ENCODE measurements at places on chromosomes 12 and 14.

DNA sequence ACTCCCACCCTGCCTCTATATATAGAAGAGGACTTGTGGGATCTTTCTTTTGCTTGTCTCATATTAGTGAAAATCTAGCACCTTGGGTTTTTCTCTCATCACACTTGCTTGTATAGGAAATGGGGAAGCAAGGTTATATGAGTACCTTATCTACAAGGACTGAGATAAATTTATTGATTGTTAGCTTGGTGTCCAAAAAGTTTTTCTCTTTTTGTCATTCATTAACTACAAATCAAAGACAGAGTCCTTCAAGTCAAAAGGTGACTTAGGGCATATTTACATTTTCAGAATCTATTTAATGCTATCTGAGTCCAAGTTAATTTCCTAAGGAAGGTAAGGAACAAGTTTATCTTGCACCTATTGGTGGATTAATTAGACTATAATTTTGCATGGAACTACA lies 92.7 kb downstream of the SNAPC1 start:
- DNase-seq, result no peak

DNA sequence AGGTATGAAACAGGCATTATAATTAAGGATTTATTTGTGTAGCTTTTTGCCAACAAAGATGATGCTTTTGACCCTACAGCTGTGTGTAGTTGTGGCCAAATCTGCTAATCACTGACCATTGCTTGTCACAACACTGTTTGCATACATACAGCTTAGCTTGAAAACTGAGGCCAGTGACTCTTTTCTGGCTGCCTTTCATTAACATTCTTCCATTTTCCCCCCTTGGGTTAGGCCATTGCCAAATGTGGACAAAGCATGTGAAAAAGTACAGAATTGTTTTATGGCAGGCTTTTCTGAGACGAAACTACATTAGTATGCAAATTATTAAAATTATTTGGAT lies 263.3 kb downstream of the SLC16A7 start:
- DNase-seq, result no peak

DNA sequence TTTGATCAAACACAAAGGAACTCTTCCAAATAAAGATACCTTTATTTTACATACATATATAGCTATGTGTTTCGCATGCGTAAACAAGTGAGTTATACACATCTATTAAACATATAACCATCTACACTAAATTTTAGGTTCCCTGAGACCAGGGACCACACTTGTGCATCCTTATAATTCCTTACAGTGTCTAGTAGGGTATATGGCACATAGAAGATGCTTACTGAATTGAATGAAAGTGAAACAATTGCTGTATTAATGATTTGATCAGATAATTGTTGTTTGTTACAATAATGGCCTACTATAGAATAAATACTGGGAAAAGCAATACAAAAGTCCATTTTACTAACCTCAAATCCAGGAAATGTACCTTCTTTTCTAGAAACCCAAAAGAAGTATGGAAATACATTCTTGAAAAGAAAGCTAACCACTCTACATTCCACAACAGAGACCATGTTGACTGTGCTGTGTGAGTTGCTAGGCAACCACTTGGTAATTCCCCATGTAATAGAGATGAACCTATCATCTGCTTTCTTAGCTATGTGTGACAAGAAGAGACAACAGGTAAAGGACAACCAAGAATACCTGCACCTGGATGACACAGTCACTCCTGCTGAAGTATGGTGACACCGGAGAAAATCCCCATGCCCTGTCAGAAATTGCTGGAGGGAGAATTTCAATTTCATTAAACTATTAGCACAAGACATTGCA lies 11.9 kb upstream of the CIPC start:
- no peak for DNase-seq

DNA sequence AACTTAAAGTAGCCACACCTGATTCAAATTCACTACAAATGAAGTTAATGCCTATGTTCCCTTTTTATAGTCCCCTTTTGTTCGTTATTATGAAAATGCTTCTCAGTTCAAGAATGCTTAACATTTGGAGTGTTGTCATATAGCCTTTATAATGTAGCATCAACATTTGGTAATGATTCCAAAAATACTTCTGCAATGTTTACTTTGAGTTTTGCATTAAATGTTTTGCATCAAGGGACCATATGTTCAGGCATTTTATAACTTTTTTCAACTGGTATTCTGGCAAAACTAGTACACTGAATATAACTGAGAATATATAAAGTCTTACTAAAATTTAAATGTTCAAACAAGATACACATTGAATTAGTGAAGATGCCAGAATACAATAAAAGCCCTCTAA lies 209.6 kb upstream of the SLC16A7 start:
- no peak for DNase-seq

DNA sequence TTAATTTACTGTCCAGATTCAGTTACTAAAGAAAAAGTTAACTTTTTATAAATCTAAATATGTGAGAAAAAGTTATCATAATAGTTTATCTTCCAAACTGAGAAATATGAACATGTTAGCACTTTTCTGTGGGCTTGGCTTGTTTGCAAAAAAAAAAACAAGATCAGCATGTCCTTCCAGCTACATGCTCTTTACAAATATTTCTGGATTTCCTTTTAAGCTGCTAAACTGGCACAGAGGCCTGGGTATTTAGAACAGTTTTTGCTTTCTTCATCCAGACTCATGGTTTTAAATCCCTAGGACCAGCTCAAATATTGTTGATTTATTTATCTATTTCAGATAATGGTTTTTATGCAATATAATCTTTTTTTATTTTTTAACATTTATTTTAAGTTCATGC lies 1444.5 kb upstream of the FLRT2 start:
- no peak for DNase-seq

GRCh38 chr14:61811882-61812346 lies 49.7 kb downstream of the SNAPC1 start:
- no peak for DNase-seq

DNA sequence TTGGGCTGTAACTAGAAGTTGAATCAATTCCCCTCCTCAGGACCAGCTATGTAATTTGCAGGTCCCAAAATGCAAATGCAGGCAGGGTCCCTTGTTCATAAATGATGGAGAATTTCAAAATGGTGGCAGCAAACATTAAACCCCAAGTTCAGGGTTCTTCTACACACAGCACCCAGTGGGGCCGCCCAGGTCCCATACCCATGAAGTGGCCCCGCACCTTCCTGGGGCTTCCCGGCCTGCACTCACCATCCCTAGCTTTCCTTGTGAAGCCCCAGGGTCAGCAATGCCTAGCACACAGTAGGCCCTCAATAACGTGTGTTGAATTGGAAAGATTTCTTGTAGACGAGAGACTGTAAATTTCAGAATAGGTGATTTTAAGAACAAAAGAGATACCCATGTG lies 76.0 kb downstream of the NTF3 start:
- no peak for DNase-seq

DNA sequence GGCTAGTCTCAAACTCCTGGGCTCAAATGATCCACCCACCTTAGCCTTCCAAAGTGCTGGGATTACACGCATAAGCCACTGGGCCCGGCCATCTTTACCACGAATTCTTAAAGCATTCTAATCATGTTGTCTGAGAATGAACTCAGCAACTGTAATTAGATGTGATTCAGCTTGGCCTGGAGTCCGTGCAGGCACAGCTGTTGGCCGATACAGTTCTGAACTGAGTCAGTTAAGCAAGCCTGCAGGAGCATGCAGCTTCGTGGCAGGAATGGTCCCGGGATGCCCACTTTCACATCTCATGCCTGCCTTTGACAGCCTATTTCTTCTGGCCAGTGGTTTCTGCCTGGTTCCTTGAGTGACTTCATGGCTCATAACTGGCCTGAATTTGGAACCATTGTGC lies 194.1 kb downstream of the ANO6 start:
- no peak for DNase-seq

GRCh38 chr12:19624491-19624890 lies 185.2 kb downstream of the AEBP2 start:
- DNase-seq, result no peak

- no peak for DNase-seq
Observed at GRCh38 chr12:116784238-116784612, 46.1 kb downstream of the RNFT2 start.

DNA sequence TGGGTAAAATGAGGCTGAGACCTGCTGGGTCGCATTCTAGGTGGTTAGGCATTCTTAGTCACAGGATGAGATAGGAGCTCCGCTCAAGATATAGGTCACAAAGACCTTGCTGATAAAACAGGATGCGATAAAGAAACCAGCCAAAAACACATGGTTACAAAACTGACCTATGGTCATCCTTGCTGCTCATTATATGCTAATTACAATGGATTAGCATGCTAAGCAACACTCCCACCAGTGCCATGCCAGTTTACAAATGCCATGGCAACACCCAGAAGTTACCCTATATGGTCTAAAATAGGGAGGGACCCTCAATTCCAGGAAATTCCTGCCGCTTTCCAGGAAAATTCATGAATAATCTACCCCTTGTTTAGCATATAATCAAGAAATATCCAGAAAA lies 132.4 kb downstream of the BRMS1L start:
- DNase-seq, result no peak

GRCh38 chr14:92718664-92719063 lies 29.8 kb downstream of the LGMN start:
- DNase-seq, result no peak

DNA sequence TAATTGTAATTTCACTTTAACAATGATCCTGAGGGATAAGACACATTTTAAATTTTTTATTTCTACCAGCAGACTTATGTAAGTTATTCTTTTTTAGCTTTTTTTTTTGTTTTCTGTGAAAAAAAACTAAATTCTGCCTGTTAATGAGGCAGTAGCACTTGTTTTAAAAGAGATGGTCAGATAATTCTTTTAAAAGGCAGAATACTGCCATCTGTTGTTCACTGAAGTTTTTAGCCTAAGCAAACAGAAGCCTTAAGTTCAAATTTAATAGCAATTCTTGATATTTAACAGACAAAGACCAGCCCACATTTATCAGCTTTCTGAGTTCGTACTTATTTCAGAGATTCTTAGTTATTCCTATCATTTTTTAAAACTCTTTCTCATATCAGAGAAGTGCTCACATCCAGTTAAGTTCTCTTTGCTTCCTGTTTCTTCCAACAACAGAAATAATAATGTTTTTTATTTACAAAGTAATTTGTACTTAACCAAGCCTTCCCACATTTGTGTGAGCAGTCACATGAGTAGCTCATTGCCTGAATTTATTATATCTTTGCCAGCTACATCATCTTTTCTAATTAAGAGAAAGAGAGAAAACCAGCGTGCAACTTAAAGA lies 93.4 kb upstream of the SLCO1C1 start:
- no peak for DNase-seq

GRCh38 chr12:52601671-52602070 lies 408 bp upstream of the KRT72 start:
- DNase-seq, result no peak

DNA sequence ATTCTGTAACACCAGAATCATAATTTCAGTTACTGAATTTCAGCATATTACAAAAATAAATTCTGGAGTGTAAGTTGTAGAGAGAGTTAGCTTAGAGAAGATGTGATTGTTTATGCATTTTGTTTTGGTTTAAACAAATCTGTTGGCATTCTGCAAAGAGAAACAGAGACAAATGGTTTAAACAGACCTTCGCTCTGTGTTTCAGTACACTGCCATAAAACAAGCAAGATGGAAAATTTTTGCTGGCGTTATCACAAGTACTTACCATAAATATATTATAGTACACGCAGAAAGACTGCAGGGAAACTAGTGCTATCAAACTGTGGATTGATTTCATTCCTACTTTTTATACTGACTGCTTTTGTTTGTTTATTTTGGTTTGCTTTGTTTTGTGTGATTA lies 850.3 kb upstream of the FOXG1 start:
- DNase-seq, result no peak

DNA sequence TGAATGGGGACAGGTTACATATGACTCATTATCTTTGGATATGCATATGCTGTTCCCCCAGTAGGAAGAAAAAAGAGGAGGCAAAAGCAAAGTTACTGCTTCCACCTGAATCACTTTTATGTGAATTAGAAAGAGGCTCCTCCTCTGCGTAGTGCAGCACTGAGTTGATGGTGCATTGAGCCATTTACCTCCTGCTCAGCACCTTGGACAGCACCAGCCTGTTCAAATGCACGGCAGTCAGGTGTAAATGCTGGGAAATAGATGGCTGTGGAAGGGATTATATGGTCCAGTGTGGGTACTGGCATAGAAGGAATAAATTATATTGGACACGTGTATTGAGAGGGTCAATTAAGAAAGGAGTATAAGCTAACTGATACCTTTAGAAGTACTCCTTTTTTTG lies 541.9 kb upstream of the SEL1L start:
- DNase-seq, result peak; percentile 49

GRCh38 chr12:15846887-15847286 lies 35.3 kb upstream of the STRAP start:
- no peak for DNase-seq

- DNase-seq, result no peak
Observed at GRCh38 chr14:106277503-106277902, 751.1 kb downstream of the TMEM121 start.

DNA sequence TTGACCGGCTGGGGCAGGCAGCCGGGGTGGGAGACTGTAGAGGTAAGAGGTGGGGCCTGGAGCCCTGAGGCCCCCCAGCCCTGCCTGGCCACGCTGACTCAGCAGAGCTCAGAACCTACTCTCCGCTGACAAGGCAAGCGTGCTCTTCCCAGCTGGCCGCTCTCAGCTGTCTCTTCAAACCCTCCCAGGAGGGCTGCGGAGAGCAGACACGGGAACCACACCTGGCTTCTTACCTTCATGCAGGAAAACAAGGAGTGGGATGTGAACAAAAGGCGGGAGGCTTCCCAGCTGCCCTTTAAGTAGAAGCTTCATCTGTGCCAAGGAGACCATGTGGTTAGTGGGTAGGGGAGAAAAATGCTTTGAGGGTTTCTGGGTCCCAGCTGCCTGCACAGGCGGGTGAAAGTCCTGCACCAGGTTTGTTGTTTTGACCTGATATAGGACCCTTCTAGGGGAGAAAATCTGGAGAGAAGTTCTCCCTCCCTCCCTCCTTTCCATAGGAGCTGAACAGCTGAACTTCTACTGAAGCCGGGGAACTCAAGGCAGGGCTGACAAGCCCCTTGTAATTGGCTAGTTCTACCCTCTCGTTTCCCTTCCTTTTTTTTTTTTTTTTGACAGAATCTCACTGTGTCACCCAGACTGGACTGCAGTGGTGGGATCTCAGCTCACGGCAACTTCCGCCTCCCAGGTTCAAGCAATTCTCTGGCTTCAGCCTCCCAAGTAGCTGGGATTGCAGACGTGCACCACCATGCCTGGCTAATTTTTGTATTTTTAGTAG lies 12.8 kb upstream of the TESC start:
- no peak for DNase-seq

DNA sequence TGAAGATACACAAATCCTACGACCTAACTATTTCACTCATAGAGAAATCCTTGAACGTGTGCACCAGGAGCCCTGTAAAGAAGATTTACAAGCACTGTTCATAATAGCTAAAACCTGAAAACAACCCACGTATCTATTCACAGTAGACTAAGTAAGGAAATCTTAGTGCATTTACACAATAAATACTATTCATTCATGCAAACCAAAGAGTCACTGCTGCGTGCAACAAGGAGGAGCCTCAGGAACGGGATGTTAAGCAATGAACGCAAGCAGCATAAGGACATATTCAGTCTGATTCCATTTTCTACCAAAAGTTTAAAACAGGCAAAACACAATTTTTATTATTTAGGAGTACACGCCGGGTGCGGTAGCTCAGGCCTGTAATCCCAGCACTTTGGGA lies 176.6 kb downstream of the TTC7B start:
- DNase-seq, result no peak
